ENCODE measurements at places on chromosomes 1 and 21. TPM values are rescaled to one million over a fixed set of nuclear protein-coding genes. Genes with fewer than 3 reads are reported as not detected.

- DNase-seq: no peak
- no peak overlapping the region for H3K4me3 ChIP-seq
- no peak overlapping the region for H3K27ac ChIP-seq
- H3K4me1 ChIP-seq: no peaks in the 10 kb centered on the region
- H3K36me3 ChIP-seq: no peaks in the 10 kb centered on the region
- no peaks in the 10 kb centered on the region for H3K27me3 ChIP-seq
Observed at GRCh38 chr1:41558761-41559171, 74.3 kb upstream of the EDN2 start.

- H3K27me3 ChIP-seq: no peaks in the 10 kb centered on the region
- no peaks in the 10 kb centered on the region for H3K36me3 ChIP-seq
- H3K4me1 ChIP-seq: no peaks in the 10 kb centered on the region
- H3K27ac ChIP-seq: no peak overlapping the region
Observed at GRCh38 chr1:41953291-41953690, 34.6 kb upstream of the HIVEP3 start.

- no peaks in the 10 kb centered on the region for H3K27me3 ChIP-seq
- DNase-seq: no peak
- no peak overlapping the region for H3K27ac ChIP-seq
- no peak overlapping the region for H3K4me3 ChIP-seq
- no peaks in the 10 kb centered on the region for H3K4me1 ChIP-seq
Observed at GRCh38 chr1:9151328-9151860, 22.5 kb upstream of the GPR157 start.

GRCh38 chr1:30950053-30950452 is 41.5 kb upstream of the SDC3 start:
- no peak overlapping the region for H3K4me3 ChIP-seq
- peaks cover 91% of the 10 kb centered on the region for H3K36me3 ChIP-seq
- H3K27me3 ChIP-seq: no peaks in the 10 kb centered on the region
- H3K27ac ChIP-seq: no peak overlapping the region
- no peak for DNase-seq

DNA sequence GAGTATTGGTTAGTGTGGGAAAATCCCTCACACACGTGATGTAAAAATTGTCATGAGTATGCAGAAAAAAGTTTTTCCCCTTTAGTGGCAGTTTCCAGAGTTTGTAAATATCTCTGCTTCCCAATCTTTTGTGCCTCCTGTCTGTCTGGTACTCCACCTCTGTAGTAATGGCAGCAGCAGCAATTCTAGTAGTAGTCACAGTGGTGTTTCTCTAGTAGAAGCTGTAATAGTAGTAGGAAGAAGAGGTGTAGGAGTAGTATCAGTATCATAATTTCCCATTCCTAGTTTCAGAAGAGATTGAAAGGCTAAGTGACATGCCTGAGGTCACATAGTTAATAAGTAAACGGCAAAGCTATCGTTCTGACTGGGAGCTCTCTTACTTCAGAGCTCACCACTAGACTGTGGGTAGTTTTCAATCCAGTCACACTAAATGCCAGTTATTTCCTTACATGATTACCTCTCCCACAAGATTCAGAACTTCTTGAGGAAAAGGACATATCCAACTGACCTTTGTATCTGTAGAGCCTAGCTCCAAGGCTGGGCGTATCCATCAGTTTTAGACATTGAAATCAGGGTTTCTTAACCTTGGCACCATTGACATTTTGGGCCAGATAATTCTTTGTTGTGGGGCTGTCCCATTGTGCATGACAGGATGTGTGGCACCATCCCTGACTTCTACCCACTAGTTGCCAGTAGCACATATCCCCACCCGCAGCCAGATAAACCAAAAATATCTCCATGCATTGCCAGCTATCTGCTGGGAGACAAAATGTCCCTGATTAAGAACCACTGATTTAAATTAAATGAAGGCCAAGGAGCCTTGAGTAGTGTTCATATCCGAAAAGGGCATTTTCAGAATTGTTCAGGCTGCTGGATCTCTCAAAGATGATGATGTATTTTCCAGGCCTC is 135.9 kb downstream of the FGGY start:
- no peaks in the 10 kb centered on the region for H3K36me3 ChIP-seq
- no peak for DNase-seq
- H3K4me1 ChIP-seq: no peaks in the 10 kb centered on the region
- H3K4me3 ChIP-seq: no peak overlapping the region
- no peak overlapping the region for H3K27ac ChIP-seq
- H3K27me3 ChIP-seq: no peaks in the 10 kb centered on the region

- no peaks in the 10 kb centered on the region for H3K27me3 ChIP-seq
- peaks cover 90% of the 10 kb centered on the region for H3K4me1 ChIP-seq
- H3K27ac ChIP-seq: peak overlapping the region; percentile 86
- H3K4me3 ChIP-seq: peak overlapping the region; percentile 89
- DNase-seq: no peak
Observed at GRCh38 chr21:17784604-17785402, 34.4 kb downstream of the C21orf91 start.

- no peaks in the 10 kb centered on the region for H3K27me3 ChIP-seq
- no peaks in the 10 kb centered on the region for H3K4me1 ChIP-seq
- no peak overlapping the region for H3K27ac ChIP-seq
- no peak for DNase-seq
Observed at GRCh38 chr1:6090288-6090687, 44.6 kb downstream of the KCNAB2 start.

GRCh38 chr1:201602413-201603265 is 63.7 kb downstream of the NAV1 start:
- H3K27me3 ChIP-seq: no peaks in the 10 kb centered on the region
- no peaks in the 10 kb centered on the region for H3K4me1 ChIP-seq
- H3K27ac ChIP-seq: no peak overlapping the region
- DNase-seq: no peak
- no peak overlapping the region for H3K4me3 ChIP-seq
- no peaks in the 10 kb centered on the region for H3K36me3 ChIP-seq

The BTBD19 gene
- polyA plus RNA-seq: not detected

The KCNK2 gene
- not detected for polyA plus RNA-seq

The ICOSLG gene
- polyA plus RNA-seq: 0.75 TPM

The SEC22B gene
- polyA plus RNA-seq: 16.4 TPM

The CD101 gene
- polyA plus RNA-seq: 38.9 TPM

The LAMC2 gene
- polyA plus RNA-seq: not detected

Measured in CD4-positive, CD25-positive, alpha-beta regulatory T cell (primary cell).